Stimulated activated CD4-positive, alpha-beta T cell treated with anti-CD3 and anti-CD28 coated beads, Interleukin-15, amount 100 ng/mL, for 1 hour (primary cell): ENCODE measurements at places on chromosomes 2 and 18.

GRCh38 chr18:78431606-78432005 lies 548.0 kb upstream of the SALL3 start:
- no peak for DNase-seq

GRCh38 chr2:40287195-40287594 lies 164.7 kb downstream of the SLC8A1 start:
- no peak for DNase-seq

GRCh38 chr2:233125455-233126065 lies 65.4 kb downstream of the INPP5D start:
- DNase-seq: no peak

GRCh38 chr2:101644842-101645383 lies 52.6 kb upstream of the MAP4K4 start:
- DNase-seq: no peak

DNA sequence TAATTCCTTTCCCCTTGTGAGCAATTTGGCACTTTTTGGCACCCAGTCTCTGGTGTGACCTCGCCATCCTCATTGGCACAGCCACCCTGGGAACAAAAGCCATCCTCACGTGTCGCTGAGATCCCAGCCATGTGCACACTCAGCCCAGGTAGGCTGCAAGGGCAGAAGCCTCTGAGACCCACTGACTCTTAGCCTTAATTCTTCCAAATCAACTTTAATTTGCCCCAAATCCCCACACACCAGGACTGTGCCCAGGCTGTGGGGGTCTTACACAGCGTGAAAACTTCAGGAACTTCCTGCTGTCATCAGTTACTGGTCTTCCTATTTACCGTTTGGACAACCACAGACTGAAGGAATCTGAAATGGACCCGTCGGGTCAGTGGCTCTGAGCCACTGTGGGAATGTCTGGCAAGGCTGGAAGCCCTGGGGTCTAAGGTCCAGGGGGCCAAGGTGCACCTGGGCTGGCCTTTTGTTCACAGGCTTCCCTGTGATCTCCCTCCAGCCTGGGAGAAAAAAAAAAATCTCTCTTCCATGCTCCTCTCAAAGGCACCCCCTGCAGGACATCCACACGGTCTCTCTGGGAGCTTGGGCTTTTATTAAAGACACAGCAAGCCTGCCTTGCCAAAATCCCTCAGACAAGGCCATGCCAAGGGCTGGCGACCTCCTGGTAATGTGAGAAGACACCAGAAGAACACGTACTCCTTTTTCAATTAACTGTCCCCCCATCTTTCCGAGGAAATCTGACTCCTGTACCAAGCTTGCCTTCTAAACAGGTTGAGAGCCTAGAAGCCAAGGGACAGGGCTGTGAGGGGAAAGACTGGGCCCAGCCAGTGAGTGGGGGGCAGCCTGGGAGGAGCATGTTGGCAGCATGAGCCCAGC lies 42.1 kb upstream of the LAPTM4A start:
- no peak for DNase-seq

DNA sequence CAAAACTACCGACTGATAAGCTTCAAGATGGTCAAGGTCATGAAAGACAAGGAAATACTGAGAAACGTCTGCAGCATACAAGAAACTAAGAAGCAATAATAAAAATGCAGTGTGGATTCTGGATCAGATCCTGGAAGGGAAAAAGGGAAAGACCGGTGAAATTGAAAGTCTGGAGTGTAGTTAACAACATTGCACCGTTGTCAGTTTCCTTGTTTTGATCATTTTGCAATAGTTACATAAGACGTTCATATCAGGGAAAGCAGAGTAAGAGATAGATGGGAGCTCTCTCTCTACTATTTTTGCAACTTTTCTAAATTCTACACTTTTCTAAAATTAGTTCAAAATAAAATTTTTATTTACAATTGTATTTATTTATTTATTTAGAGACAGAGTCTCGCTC lies 15.0 kb upstream of the ZNF407 start:
- no peak for DNase-seq

DNA sequence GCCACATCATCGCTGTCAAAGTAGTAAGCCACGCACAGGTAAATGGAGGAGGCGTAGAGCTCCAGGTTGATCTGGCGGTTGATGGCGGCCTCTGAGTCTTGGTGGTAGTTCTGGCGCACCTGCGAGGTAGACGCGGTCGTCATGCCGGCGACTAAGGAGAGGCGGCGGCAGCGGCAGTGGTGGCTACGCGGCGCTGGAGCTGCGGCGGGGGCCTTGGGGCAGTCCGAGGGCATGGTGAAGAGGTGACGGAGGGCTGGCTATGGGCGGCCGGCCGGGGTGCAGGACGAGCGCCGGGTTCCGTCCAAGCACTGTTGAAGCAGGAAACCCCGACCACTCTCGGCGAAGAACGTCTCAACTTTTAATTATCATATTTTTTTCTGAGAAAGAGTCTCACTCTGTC lies 12.7 kb upstream of the ZNF513 start:
- DNase-seq: no peak

GRCh38 chr2:226869371-226869770 lies 33.5 kb downstream of the RHBDD1 start:
- no peak for DNase-seq

GRCh38 chr2:189854940-189855339 lies 70.7 kb downstream of the PMS1 start:
- no peak for DNase-seq

DNA sequence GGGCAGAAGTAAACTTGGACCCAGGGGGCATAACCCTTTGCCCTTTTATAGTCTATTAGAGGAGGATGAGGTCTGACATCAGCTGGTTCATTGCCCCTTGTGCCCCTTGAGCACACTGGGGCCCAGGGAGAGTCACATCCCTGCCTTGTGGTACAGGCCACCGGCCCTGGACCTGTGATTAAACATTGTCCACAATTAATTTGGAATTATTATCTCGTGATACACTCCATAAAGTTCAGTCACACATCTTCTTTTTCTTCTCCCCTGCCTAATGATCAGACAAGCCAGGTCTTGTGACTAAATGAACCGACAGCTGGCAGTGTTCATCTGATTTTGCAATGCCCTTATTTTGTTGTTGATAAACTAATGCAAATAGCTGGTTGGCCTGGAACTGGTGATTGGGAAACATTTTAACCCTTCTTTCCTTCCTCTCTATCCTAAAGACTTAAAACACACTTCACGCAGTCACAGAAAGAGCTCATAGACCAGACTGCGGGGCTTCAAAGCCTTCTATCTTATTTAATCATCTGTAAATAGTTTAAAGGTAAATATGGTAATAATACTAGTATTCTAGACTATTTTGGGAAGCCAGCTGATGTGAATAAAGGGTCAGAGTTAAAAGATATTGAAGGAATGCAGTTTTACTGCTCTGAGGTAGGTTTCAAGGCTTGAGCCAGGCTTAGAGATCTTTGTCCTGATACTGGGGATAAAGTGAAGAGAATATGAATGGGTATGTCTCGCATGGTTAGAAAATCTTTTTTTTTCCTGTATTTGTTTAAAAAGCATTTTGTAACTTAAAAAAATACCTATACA lies 13.4 kb downstream of the IL1R1 start:
- DNase-seq: no peak

DNA sequence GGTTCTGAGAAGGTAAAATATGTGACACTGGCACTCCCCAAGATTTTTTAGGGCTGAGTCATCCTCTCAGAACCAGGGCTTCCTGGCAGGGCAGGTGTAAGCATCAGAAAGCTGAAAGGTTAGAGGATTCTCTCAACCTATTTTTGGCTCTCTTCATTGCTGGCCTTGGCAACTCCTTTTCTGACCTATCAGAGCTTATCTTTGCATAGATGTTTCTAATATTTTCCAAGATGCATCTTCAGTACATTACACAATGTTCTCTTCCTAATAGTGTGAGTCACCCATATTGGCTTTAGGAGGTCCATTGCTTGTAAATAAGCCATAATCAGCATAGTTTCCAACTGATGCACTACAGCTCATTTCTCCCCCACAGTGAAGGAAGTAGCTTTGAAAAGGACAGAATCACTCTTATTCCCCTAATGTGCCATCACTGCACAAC lies 2008.4 kb upstream of the PIK3C3 start:
- no peak for DNase-seq

DNA sequence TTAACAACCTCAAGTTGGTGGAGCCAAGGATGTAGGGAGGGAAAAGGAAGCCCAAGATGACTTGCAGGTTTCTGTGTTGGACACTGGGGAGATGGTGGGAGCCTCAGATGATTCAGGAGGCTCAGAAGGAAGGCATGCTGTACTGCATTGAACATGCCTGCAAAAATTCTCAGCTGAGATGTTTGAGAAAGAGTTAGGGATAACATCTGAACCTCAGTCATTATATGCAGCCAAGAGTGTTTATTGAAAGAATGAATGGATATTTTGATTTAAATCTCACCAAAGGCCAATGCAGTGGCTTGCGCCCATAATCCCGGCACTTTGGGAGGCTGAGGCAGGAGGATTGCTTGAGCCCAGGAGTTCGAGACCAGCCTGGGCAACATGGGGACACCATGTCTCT lies 243.0 kb downstream of the MYCN start:
- no peak for DNase-seq

- DNase-seq: no peak
These were observed 31.0 kb downstream of the CFAP36 start for GRCh38 chr2:55550368-55551102.

- no peak for DNase-seq
These were observed 156.6 kb downstream of the AGPS start for GRCh38 chr2:177549171-177549570.

DNA sequence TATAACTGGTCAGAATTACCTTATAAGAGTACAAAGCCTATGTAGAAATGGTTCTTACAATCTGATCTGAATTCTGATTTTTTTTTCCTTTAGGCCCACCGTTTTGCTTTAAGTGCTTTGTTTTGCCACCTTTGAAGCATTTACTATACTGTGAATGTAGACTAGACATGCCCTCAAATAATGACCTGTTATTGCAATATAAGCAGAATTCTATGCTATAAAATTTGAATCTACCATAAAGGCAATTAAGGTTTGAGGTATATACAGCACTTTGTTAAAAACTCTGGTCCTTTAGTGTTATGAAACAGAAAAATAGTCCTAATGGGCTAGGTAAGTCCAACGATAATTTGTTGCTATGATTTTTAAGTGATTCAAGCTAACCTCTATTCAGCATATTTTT lies 86.6 kb upstream of the NOSTRIN start:
- DNase-seq: no peak

- DNase-seq: no peak
These were observed 152.7 kb upstream of the ARHGAP28 start for GRCh38 chr18:6576718-6577375.

DNA sequence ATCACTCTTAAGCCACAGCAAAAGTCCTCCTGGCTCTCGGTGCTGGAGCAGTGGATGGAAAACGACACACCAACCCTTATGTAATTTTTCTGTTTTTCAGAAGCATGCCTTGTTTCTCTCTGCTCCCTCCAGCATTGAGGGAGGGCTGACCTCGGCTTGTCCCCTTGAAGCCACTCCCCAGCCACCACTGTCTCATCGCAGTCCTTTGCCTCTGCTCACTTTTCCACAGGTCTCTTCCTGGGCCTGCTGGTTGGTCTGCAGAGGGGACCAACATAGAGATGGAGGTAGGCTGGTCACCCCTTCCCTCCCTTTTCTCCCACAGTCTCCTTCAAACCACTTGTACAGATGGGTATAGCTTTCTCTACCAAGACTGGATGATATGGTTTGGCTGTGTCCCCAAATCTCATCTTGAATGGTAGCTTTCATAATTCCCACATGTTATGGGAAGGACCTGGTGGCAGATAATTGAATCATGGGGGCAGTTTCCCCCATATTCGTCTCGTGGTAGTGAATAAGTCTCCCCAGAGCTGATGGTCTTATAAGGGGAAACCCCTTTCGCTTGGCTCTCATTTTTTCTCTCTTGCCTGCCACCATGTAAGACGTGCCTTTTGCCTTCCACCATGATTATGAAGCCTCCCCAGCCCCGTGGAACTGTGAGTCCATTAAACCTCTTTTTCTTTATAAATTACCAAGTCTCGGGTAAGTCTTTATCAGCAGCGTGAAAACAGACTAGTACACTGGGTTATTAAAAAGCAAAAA lies 14.3 kb upstream of the RIOK3 start:
- no peak for DNase-seq

- DNase-seq: no peak
These were observed 46.3 kb downstream of the QPCT start for GRCh38 chr2:37390777-37391176.

GRCh38 chr2:241811952-241812729 lies 3.1 kb downstream of the NEU4 start:
- DNase-seq: no peak

DNA sequence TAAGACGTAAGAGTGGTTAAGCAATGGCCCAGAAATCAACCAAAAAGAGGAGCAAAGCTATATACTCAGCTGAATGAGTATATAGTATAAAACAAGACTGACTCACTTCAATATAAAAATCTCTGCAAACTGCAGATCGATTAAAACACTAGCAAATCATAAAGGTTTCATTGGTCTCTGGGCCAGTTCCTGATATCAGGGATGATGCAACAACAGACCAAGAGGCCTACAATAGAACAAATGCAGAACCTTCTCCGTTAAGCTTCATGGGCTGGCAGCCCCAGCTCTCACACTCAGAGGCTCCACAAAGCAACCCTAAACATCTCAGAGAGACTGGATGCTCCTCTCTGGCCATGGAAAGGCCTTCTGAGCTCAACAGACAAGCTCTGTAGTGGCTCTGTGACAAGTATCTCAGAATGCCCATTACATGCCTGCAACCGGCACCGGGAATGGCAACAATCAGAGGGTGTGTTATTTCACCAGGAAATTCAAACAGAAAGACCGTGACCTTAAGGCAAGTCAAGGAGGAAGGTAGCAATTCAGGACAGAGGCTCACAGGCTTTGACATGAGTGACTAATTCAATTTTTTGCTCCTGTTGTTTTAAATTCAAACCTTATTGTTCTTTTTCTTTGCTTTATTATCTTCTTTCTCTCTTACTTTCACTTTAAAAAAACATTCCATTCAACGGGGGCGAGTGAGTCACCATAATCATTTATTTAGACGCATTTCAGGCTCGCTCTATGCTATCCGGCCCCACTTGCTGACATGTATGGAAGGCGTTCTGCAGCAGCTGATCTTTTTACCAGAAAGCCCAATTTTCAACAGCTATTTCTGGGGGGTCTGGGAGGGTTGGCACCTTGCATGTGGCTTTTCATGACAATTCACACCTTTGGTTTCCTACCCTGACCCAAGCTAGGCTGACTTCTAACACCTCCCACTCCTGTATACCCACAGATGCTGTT lies 15.1 kb downstream of the CYRIA start:
- no peak for DNase-seq

- DNase-seq: no peak
These were observed 89.2 kb downstream of the EPHA4 start for GRCh38 chr2:221482666-221483455.

DNA sequence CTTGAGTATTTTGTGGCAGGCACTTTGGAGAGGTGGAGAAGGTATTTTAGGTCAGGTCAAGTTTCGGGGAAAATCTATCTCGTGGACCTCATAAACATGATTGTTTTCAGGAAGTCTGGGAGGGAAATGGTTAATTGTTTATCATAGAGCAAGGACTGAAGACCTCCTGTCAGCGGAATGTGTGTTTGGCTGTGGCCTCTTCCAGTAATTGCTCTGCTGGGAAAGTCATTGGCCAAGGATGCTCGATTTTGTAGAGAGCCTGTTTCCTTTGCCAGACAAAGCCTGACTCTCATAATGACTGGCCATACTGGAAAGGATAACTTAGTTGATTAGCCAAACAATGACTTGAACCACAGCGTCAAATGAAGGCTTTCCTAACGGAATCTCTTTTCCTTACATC lies 30.0 kb downstream of the IL1R2 start:
- no peak for DNase-seq
